Stimulated activated CD4-positive, alpha-beta T cell treated with anti-CD3 and anti-CD28 coated beads, Interleukin-4, amount 100 ng/mL, for 4 hours (primary cell): ENCODE measurements at places on chromosomes 5 and 9.

- DNase-seq, result no peak
These were observed 199.7 kb downstream of the ARHGEF28 start for GRCh38 chr5:73825736-73826135.

DNA sequence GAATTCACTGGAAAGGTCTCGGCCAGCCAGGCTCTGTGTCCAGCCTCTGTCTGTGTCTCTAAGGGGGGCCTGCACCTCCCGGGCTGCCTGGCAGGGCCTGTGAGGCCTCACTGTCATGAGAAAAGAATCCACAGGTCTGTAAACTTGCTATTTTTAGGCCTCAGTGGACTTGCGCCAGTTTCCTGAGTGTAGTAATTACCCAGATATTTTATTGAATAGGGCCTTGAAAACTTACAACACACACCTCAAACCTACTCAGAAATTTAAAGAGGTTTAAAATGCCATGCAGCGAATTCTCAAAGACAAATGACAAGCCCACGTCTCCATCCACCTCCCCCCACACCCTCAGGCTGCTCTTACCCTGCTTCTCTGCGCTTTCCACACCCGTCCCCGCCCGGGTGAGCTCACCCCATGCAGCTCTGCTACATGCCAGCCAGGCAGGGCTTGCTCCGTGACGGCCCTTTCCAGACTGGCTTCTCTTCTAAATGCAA is 8.8 kb upstream of the TENT4A start:
- no peak for DNase-seq

- DNase-seq, result no peak
These were observed 119.3 kb downstream of the C5orf15 start for GRCh38 chr5:133849116-133849515.

DNA sequence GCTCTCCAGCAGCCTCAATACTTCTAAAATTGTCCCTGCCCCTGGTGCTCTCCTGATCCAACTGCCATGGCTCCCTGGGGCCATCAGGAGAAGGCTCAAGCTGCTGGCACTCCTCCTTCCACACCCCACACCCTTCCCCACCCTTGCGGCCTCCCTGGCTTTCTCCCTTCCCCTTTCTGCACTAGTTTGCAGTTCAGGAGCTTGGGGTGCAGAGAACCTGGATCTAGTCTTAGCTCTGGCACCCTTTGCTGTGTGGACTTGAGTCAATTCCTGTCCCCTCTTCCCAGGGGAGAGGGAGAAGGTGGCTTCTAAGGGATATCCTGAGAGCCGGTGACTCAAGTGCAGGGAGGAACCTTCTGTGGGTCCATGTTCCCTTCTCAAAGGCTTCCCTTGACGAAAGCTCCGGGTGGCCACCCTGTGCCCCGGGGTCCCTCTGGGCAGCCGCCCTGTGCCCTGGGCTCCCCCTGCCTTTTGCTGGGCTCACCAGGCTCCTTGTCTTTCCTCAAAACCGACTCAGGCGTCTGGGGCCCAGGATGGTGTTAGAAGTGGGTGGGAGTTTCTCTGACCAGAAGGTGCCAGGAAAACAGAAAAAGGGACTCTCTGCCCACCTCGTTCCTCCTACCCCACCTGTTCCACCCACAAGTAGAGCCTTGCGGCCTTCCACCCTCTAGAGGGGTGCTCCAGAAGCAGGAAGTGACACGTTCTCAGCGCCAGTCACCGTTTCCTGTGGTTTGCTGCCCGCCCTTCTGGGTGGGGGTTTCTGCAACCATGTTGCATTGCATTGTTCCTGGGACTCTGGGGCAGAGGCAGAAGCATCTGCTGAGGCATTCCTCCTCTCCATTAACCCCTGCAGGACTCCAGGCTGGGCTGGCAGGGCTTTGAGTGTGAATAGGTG is 15.0 kb downstream of the GLIPR2 start:
- DNase-seq, result peak; percentile 92

- no peak for DNase-seq
These were observed 93.7 kb upstream of the ERBIN start for GRCh38 chr5:65832603-65833228.

DNA sequence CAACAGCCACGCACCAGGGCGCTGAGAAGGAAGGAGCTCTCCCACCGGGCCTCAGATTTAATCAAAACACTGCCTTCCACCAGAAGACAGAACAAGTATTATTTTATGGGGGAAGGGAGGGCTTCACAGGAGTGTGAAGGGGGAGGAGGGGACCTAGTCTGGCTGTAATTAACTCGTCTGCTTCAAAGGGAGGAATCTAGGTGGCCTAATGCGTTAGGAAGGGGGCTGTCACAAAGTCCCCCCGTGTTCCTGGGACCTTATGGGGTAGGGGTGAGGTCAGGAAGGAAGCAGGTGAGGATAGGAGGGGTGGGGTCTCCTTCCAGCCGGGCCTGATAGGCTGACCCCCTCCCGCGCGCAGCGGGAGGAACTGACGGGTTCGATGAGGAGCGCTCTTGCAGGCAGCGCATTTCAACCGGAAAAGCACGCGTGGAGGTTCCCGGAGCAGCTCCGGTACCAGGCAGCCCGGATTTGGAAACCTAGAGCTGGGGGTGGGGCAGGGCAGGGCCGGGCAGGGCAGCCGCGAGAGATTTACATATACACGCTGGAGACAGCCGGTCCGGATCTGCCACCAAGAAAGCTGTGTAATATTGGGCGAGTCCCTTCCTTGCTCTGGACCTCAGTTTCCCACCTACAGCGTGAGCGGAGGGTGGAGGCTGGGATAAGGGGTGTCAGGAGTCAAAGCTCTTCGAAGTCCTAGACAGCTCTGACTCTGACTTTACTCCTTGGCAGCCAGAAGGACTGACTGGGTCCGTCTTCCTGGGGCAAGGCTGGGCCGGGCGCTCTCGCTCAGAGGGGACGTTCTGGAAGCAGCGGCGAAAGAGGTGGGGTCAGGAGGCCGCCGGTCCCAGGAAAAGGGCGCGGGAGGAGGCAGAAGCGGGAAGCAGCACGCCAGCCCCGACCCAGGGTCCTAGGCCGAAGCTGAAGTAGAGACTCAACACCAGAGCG is 1.8 kb downstream of the SHB start:
- peak; percentile 16 for DNase-seq

DNA sequence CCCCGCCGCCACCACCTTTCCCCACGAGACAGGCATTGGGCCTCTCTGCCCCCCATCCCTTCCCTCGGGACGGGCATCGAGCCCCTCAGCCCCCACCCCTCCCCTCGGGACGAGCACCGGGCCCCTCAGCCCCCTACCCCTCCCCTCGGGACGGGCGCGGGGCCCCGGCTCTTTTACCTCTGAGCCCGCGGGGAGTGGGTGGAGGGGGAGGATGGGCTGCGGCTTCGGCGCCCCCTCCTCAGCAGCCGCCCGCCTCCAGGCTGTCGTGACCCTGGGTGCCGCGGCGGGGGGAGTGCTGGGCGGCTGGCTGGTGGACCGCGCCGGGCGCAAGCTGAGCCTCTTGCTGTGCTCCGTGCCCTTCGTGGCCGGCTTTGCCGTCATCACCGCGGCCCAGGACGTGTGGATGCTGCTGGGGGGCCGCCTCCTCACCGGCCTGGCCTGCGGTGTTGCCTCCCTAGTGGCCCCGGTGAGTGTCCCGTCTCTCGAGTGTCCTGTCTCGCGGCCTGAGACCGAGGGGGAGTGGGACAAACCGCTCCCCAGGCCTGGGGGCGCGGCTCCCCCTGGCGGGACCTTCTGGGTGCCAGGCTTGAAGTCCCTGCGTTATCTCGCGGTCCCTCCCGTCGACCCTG is 791 bp downstream of the SLC2A8 start:
- DNase-seq, result no peak
